Aorta (tissue), 5 donors: ENCODE measurements at places on chromosomes 7 and 10. TPM values are rescaled to one million over a fixed set of nuclear protein-coding genes. Genes with fewer than 3 reads are reported as not detected.

The COA1 gene
- 55.6 TPM for total RNA-seq

The CTAGE15 gene
- not detected for total RNA-seq

The PRSS58 gene
- not detected for total RNA-seq

The UROS gene
- 23.2 TPM for total RNA-seq

The CLDN3 gene
- not detected for total RNA-seq

The KNDC1 gene
- 0.13 TPM for total RNA-seq

The FHIP2A gene
- 33.1 TPM for total RNA-seq

The KCND2 gene
- total RNA-seq = 4.2 TPM

DNA sequence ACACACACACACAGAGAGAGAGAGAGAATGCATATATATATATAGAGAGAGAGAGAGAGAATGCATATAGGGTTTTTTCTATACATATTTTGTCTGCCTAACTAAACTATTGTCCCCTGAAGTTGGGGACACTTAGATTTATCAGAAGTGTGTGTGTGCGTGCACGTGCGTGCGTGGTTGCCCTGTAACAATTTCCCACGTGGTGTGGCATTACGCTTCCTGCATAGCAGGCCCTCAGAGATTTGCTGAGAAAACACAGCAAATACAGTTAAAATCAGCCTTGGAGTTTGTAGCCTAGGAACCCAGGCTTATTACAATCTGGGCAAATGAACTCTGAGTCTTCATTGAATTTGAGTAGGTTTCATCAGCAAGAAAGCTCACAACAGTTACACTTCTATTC lies 14.7 kb downstream of the RNF32 start:
- DNase-seq = no peak

GRCh38 chr7:104412911-104413310 lies 84.5 kb downstream of the LHFPL3 start:
- no peak for DNase-seq

DNA sequence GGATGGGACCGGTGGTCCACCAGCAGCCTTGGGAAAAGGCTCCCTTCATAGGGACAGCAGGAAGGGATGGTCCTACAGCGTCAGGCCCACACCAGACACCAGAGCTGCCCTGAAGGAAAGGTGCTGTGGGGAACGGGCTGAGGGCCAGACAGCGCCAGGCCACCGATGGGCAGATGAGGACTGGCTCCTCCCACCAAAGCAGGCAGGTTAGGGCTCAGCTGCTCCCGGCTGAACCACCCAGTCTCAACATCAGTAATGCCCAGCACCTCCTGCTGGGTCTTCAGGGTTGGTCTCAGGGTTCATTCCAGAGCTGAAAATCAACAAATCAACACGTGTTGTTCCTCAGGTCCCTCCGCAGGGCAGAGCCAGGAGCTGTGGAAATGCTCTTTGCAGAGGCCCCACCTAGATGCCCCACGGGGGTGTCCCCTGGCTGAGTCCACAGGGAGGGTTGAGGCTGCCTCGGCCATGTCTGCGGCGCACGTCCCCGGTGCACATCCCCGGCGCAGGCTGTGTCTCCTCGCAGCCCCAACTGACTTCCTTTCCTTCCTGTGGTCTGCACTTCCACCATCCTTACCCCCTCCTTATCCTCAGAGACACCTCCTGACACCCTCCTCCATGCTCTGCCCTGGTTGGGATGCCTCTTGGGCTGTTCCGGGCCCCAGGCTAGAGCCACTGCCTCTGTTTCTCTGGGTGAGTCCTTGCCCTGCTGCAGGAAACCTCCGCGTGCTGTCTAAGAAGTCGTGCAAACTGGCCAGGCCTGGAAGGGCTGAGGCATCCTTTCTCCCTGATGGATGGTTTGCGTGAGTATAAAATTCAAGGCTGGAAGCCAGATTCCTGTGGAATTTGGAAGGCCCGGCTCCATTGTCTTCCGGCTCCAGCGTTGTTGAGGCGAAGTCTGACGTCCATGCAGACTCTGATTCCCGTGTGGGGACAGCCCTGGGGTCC lies 32.8 kb upstream of the CFAP46 start:
- peak; percentile 38 for DNase-seq

- no peak for DNase-seq
Measured at GRCh38 chr7:71457021-71457420, 325.1 kb downstream of the GALNT17 start.

DNA sequence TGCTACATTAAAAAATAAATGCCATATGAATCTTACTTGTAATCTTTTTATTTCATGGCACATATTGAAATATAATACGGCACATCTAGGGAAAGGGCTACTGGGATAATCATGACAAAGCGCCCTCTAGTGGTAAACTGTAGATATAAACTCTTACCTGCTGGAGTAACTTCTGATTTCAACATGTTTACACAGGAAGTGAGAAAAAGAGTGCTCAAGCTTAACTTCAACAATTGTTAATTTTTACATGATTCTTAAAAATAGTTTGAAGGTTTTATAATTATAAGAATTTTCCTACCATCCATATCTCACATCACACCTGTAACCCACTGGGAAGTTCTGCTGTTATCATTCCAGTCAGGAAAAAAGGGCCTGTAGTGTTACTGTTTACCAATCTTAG lies 2.0 kb upstream of the HEPACAM2 start:
- DNase-seq = no peak

- no peak for DNase-seq
Measured at GRCh38 chr10:95864906-95865813, 42.6 kb upstream of the CC2D2B start.

GRCh38 chr7:111004310-111004901 lies 86.5 kb upstream of the LRRN3 start:
- DNase-seq = no peak

DNA sequence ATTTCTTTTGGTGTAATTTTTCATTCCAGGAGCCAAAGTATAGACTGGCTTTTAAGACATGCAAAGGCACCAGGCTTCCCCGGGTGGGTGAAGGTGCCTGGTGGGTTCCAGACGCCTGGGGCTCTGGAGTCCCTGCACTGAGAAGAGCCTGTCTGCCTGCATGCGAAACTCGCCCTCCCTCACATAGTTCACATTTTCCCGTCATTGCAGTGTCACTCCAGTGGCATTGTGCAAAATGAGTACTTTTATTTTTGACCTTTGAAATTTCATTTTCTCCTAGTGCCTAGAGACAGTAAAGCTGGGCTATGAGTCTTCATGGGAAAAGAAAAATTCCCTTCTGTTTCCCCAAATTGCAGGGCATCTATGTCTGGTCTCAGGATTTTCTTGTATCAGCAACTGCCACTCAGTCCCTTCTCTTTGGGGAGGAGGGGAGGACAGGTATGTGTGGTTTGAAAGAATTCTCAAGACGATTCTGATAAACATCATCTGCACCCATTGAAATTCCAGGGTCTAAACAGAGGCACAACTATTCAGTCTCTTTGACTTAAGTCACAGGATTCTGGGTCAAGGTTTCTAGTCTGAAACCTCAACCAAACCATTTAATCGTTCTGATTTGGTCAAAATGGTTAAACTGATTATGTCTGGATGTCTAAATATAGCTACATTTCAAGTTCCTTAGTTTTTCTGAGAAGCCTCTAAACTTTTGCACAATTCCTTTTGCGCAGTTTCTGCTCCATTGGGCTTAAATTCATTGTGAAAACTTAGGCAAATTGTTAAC lies 107.8 kb downstream of the CYP26A1 start:
- DNase-seq = no peak

- DNase-seq = no peak
Measured at GRCh38 chr10:131137223-131137622, 174.3 kb downstream of the TCERG1L start.

DNA sequence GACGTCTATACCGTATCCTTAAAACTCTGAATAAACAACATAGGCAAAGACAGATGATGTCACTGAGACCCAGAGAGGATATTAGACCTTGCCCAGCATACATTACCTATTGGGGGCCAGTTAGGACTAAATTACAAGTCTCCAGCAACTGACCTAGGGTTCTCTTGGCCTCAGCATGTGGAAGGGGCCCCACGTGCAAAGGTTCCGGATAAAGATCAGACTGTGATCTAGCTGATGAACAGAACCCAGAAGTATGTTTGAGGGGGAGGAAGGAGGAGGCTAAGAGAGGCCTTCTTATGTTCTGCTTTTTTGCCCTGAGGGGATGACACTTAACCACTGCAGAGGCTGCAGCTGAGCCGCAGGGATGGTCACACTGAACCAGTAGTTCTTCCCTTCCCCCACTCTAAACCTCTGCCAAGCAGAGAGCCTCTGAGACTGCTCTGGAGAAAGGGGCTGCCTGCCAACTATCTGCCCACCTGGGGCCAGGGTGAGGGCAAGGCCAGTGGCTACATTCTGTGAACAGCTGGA lies 24.0 kb upstream of the KMT2C start:
- DNase-seq = peak; percentile 69

GRCh38 chr10:128451879-128452278 lies 325.7 kb upstream of the MKI67 start:
- no peak for DNase-seq

- DNase-seq = no peak
Measured at GRCh38 chr7:11957956-11958355, 126.0 kb upstream of the THSD7A start.

DNA sequence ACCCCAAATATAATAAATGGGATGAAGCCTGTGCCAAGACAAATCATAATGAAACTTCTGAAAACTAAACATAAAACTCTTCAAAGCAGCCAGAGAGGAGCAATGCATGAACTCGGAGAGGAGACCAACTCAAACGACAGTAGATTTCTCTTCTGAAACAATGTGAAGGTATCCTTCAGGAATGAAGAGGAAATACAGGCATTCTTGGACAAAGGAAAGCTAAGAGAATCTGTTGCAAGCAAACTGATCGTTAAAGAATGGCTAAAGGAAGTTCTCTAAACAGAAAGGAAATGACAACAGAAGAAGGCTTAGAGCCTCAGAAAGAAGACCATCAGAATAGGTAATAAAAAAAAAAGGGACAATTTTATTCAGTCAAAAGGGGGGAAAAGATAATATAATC lies 6.6 kb downstream of the GNA12 start:
- no peak for DNase-seq

DNA sequence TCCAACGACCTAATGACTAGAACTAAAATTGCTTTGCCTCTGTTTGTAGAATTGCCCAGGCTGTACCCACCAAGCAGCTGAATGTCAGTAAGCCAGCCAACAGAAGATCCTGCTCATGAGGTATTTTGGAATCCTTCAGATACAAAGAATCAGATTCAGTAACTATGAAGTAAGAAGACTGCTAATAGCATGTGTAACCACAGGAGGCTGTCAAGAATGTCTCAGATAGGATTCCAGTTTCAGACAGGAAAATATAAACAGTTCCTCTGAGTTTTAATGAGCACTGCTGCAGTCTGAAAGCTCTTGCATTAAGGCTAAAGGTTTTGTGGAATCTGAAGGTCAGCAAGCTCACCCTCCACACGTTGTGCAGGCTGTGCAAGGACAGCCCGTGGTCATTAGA lies 112.6 kb upstream of the ADAM12 start:
- no peak for DNase-seq
